ENCODE measurements at places on chromosomes 5 and 9.

- DNase-seq: no peak
Measured at GRCh38 chr9:130837643-130838042, 2.6 kb downstream of the ABL1 start.

- DNase-seq: no peak
Measured at GRCh38 chr9:5571629-5572232, 57.2 kb upstream of the RIC1 start.

DNA sequence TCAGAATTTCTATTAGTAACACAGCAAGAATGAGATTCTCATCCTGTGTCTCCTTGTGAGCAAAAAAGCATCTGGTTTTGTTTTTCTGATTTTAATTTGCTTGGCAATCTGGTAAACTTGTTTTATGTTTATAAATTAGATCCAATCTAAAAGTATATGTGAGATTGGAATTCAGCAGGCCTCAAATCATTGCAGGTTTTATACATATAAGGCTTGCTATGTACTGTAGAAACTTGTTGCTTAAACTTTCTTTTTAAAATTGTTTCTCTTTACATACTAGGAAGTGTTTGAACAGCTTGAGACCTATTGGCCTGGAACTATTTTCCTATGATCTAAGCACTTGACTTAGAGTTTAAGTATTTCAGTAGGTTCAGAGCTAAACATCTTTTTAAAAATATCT is 1037.8 kb downstream of the NR2F1-AS1 start:
- no peak for DNase-seq

DNA sequence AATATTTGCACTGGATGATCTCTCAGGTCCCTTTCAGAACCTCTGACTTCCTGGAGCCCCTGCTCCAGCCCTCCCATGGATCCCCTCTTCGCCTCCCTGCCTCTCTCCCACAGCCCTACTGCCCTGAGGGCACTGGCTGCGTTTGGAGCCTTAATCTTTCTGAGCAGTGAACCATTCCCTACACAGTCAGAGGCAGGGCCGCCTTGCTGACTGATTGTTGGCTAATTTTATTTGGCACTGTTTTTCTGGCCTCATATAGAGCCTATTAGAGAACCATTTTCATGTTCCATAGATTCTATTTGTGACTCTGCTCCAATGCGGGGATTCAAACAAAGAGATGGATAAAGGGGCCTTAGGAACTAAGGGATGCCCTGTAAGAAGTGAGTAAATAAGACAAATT is 91.1 kb downstream of the BRINP1 start:
- DNase-seq: no peak

DNA sequence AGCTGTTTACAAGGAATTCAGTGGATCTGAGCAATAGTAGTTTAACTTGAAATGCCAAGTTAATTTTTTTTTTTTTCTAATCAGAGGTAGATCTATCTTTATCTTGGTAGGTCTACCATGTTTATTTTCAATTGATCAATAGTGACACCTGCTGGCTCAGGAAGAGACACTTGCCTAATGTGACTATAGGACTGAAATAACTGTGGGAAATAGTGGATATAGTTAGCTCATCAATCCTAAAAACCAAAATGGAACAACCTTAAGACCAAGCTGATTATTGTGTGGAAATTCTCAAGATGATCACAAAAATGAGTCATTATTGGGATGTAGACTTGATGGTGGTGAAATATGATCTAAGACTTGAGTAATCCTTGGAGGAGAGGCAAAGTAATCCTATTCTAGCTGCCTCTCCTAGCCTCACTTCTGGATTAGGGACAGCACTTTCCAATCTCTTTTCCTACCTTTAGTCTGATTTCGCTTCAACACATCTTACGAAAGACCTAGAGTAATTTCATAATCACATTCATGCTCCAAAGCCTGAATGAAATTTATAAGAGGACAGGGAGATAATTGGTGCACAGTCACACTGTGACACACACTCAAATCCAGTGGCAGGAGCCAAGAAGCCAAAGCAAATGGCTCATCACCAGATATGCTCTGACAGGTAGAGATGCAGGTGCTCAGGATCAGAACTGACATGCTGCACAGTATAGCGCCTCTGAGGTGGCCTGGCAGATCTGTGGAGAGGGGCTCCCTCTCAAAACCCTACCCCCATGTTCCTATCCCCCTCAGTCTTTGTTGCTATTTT is 156.3 kb downstream of the HMHB1 start:
- no peak for DNase-seq

- no peak for DNase-seq
Measured at GRCh38 chr9:130262771-130263170, 2.8 kb upstream of the HMCN2 start.

GRCh38 chr5:83538786-83539462 is 67.4 kb downstream of the VCAN start:
- DNase-seq: no peak

DNA sequence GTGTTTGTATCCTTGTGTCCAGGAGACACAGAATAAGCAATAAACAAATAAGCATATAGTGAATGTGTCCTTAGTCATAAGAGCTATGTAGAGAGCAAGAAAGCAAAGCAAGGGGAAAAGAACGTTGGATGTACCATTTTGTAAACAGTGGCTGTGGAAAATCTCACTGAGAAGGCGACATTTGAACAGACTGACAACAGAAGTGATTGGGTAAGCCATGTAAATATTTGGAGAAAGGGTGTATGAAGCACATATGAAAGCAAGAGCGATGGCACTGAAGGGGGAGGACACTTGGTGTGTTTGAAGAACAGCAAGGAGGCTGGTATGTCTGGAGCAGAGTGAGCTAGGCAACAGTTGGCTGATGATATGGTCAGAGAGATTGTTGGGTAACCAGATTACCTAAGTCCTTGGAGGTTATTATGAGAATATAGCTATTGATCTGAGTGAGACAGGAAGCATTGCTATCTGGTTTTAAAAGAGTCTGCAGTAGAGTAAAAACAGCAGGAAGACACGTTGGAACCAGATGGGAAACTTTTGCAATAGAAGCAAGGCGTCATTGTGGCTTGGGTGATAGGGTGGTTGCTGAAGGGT is 115.5 kb upstream of the IL7R start:
- DNase-seq: no peak

DNA sequence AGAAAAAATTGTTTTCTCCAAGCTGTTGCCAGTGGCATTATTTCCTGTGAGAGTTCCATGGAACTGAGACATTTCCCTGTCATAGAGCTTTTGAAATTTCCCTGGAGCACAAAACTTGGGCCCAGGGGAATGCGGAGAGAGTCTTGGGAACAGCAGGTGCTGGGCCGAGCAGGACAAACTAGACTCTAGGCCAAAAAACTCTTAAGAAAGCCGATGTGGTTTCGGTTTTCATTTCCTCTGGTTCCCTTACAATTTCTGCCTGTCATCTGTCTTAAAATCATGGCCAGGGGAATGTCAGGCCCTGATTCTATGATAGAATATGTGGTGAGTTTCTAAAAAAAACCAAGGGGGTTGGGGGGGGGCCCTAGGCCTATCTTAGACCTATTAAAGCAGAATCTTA is 4.6 kb downstream of the SLC35A4 start:
- DNase-seq: no peak

- no peak for DNase-seq
Measured at GRCh38 chr5:79186021-79186420, 49.9 kb upstream of the JMY start.

GRCh38 chr9:93129691-93130500 is 4.2 kb downstream of the NINJ1 start:
- DNase-seq: no peak

- DNase-seq: no peak
Measured at GRCh38 chr5:149143470-149143869, 2.2 kb downstream of the ABLIM3 start.

- DNase-seq: no peak
Measured at GRCh38 chr5:134845335-134845851, 375 bp upstream of the C5orf24 start.

DNA sequence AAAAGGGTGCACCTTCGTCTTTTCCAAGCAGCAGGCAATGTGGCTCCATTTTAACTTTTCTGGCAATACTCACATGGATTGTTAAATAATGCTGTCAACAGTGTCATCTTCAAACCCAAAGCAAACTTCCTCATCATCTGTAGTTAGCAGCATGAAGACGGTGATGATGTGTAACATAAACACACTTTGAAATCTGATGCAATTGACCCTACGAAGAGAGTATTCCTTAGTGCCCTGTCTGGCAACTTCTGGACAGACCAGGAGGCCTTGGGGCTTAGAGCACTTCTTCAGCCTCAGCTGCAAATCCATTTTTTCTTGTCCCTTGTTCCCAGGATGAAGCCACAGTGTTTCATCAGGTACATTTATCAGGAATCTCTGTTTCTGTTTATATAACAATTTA is 149.1 kb downstream of the GHR start:
- no peak for DNase-seq
